ENCODE measurements at places on chromosomes 5 and 9.

GRCh38 chr5:130278136-130278535 is 373.9 kb downstream of the CHSY3 start:
- no peak for DNase-seq

GRCh38 chr5:134509308-134510040 is 16.0 kb upstream of the JADE2 start:
- no peak for DNase-seq

GRCh38 chr9:123358181-123358905 is 2.3 kb downstream of the CRB2 start:
- no peak for DNase-seq

GRCh38 chr9:125745018-125745417 is 2.2 kb upstream of the PBX3 start:
- no peak for DNase-seq

- no peak for DNase-seq
Measured at GRCh38 chr5:150211156-150212030, 21.5 kb downstream of the SLC6A7 start.

DNA sequence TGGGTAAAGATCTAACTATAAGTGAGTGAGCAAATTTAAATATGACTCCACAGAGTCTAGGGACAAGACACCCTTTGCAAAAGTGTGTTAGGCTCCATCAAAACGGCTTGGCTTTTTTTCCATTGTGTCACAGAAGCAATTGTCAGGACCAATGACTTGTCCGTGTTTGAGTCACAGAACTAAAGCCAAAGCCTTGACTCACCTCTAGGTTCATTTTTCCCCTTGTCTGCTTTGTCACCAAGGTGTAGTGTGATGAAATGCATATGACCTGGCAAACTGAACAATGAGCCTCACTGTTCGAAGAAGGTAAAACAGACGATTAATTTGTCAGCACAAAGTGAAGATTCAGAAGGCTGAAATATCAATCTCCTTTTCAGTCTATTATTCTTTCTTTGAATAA is 331.0 kb downstream of the GLIS3 start:
- no peak for DNase-seq

DNA sequence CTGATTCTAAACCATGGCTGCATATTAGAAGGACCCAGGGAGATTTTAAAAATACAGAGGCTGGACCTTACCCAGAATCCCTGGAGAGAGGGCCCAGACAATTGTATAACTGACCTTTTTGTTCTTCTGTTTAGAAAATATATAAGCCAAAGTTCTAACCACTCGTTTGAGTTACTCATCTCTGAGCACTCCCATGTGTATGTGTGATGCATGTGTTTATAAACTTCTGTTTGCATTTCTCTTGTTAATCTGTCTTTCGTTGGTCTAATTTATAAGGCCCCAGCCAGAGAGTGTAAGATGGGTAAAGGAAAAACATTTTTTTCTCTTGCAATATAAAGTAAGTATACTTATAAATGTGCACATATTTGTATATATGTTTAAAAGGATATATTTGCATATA is 443.9 kb downstream of the ZNF608 start:
- DNase-seq, result no peak

DNA sequence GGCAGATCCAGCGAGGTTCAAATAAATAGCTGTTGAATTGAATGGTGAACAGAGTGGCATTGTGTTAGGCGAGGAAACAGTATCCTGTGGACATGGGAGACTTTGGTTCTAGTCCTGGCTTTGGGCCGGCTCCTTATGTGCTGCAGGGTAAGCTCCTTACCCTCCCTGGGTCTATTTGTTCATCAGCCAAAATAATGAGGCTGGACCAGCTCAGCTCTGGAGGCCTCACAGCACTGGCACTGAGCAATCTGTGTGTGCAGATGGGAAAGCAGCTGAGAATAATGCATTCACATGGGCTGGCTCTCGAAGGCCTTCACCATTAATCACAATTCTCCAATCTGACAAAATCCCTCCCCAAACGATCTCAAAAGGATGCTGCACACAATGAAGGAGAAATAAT is 81.9 kb downstream of the APBA1 start:
- DNase-seq, result no peak

- no peak for DNase-seq
Measured at GRCh38 chr5:161332343-161332742, 214.2 kb downstream of the GABRB2 start.

- no peak for DNase-seq
Measured at GRCh38 chr5:10091701-10092100, 158.0 kb downstream of the ATPSCKMT start.

GRCh38 chr5:53151713-53152458 is 42.3 kb upstream of the MOCS2 start:
- DNase-seq, result peak; percentile 14

GRCh38 chr9:116345393-116345792 is 191.8 kb downstream of the PAPPA start:
- DNase-seq, result peak; percentile 13

GRCh38 chr5:83219495-83219894 is 142.1 kb downstream of the XRCC4 start:
- no peak for DNase-seq

GRCh38 chr9:121141706-121142105 is 60.0 kb downstream of the RAB14 start:
- DNase-seq, result no peak

DNA sequence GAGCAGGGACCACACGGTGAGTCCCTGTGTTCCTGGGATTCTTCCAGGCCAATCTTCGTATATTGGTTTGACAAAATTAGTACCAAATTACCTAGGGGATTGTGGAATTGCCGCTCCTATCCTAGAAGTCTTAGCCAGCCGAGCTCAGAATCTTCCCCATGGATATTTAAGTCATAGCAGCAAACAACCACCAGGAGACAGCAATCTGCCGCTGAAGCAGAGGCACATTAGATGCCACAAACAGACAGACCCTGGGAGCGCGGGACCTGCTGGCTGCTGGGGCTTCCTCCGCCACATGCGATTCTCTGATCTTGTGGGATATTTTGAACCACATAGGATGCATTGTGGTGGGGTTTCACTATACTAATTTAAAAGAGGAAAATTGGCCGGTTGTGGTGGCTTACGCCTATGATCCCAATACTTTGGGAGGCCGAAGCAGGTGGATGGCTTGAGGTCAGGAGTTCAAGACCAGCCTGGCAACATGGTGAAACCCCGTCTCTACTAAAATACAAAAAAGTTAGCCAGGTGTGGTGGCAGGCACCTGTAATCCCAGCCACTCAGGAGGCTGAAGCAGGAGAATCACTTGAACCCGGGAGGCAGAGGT is 31.7 kb upstream of the ZBTB43 start:
- DNase-seq, result no peak

DNA sequence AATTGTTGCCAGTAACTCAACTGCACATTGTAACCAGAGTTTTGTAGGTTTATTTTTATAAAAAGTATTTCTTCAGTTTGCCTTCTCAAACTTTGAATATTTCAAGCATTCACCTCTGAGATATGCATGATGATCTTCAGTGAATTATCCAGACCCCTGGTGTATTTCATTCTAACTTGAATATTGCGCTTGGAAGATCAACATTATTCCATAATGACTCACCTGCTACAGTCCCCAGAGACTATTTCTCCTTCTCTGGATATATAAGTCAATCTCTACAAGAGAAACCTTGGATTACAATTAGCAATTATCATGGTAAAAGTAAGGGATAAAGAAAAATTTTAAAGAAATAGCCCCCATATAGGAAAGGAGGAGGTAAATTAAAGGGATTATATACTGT is 1041.0 kb downstream of the TLE1 start:
- no peak for DNase-seq

DNA sequence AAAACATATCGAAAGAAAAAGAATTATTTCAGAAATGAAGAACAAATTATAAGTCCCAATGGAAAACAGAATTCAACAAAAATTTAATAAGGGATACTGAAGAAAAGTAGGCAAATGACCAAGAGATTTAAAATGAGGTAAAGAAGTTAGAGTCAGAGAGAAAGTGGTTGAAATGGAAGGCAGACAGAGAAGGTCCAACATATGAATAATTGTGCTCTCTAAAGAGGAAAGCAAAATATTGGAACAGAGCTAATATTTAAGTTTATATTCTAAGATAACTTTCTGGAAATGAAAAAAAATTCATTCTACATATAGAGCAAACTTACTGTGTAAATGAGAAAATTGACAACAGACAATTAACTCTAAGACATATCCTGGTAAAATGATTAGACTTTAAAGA is 94.1 kb downstream of the PTCH1 start:
- no peak for DNase-seq

DNA sequence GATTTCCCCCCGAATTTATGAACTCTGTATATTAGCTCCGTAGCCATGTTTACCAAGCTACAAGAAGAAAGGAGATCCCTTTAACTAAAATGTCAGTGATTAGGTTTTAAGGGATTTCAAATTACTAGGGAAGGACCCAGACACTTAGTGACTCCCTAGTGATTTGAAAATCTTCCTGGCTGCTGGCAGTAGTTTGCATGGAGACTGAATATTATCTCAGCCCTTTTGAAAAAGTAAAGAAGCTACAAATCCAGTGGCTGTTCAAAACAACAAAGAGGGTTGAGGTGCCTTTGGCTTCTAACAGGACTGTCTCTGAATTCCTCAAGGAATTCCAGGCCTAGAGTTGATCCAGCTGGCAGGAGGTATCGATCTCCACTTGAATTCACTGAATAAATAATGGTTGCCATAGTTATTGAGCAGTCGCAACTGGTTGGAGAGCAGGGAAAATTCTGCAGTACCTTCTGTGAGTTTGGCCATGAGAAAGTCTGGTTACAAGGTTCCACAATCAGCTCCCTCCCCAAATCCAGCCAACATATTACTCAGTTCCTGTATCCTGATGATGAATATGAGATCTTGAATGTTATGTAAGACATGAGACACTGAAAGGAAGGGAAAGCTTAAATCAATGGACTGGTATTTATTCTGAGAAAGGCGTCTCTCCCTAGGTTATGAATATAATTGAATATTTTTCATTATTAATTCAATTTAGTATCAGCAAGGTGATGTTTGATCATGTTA is 37.7 kb downstream of the NR4A3 start:
- peak; percentile 1 for DNase-seq

DNA sequence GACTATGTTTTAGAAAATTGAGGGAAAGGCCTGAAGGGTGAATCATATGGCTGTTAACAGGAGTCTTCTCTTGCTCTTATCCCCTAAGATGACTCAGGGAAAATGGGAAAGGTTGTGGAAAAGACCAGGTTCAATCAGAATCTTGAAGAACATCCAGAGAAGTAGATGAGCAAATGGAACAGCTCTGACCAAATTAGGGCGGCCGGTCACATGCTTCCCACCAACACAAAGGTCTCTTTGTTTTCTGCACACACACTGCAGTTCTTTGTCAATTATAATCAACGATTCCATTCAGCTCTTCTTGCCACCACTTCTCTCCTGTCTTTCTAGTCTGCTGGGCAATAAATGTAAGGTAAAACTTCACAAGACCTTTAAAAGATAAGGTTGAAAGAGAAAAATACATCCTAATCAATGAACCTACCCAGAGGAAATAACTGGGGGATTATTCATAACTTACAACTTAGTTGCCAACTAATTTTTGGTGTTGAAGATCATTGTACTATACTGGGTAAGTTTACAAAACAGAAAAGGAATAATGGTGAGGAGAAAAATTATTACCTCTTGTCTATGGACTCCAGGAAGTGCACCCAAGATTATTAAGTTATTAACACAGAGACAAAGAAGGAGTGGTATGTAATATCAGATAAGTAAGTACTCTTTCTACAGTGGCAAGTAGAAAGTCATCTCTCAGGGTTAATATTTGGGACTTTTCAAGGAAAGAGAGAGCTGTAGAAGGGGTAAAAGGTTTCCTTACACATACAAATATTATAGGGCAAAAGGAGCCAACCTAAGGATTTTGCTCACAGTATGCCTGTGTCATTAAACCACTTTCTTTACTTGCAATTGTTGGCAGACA is 441.9 kb upstream of the PIK3R1 start:
- no peak for DNase-seq

GRCh38 chr9:95447660-95448420 is 68.9 kb downstream of the PTCH1 start:
- DNase-seq, result no peak

DNA sequence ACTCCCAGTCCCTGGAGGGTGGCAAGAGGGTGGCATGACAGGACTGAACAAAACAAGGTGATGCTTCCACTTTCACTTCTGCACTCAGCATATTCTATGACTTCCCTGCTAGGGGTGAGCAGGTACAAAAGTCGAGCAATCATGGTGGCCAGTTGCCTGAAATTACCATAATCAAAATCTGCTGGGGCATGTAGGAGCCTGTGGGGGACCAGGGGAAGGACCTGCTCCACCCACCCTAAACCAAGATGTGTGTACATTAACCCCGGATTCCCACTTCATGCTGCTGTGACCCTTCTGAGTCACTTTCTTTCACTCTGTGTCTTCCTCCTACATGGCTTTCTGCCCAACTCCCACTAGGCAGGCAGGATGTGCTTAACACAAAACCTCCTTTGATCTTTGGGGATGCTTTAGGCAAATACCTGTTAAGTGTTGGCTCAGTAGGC is 73.3 kb upstream of the PHF24 start:
- DNase-seq, result no peak

DNA sequence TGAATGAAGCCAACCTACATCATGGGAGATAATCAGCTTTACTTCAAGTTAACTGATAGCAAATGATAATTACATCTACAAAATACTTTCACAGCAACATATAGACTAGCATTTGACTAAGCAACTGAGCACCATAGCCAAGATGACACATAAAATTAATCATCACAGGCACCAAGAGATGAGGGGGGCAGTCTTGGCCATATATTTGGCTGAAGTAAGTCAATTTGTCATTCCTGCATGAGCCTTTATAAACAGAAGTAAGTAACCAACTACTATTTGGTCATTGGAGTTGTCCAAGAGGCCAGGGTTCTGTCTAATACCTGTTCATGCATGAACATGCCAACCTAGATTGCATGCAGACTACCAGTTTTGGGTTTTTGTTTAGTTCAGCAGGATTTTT is 53.6 kb downstream of the PDCD1LG2 start:
- DNase-seq, result no peak

- DNase-seq, result no peak
Measured at GRCh38 chr9:87527211-87527916, 29.7 kb downstream of the DAPK1 start.

GRCh38 chr9:108168236-108168850 is 678.8 kb upstream of the KLF4 start:
- no peak for DNase-seq

- DNase-seq, result peak; percentile 86
Measured at GRCh38 chr5:150946351-150946905, 41.6 kb upstream of the ZNF300 start.

DNA sequence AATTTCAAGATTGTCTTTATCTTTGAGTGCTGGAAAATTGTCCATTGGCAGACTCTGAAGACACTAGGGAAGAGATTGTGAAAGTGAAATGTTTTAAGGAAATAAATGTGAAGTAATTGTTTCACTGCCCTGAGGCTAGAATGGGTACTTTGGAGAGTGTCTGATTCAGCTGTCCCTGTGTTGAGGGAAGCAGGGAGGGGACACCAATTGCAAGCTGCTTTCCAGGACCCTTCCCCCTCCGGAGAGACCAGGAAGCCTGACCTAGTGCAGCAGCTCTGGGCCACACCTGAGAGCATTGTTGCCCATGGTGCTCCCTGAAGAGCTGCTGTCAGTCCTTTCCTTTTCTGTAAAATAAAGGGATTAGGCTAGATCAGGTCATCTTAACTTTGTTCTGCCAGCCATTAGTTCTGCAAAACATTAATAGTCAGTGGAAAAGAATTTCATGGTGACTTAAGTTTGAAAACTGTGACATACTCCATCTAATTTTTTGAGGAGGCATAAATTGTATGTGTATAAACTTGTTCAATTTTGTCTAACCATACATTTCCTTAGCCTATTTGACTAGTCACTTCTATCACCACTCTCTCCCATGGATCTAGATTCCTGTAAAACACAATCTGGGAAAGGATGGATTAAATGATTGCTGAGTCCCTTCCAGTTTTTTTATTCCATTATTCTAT is 18.8 kb downstream of the MAP1B start:
- no peak for DNase-seq

GRCh38 chr9:127124111-127124531 is 1.7 kb upstream of the ANGPTL2 start:
- no peak for DNase-seq
